Neuronal stem cell (in vitro differentiated cells): ENCODE measurements at places on chromosomes 12 and 14.
A peak's percentile ranks its signal among the peaks of the same experiment; 100 is the strongest.

- DNase-seq, result no peak
These were observed 17.7 kb upstream of the ANP32D start for GRCh38 chr12:48454667-48455066.

- DNase-seq, result no peak
These were observed 32.0 kb upstream of the VPS37B start for GRCh38 chr12:122927756-122928403.

DNA sequence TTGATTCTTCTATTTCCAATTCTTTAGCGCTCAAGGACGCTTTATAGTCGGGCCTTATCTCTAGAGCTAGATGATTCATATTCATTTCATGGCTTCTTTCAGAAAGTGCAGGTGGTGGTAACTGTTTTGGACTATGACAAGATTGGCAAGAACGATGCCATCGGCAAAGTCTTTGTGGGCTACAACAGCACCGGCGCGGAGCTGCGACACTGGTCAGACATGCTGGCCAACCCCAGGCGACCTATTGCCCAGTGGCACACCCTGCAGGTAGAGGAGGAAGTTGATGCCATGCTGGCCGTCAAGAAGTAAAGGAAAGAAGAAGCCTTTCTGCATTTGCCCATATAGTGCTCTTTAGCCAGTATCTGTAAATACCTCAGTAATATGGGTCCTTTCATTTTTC, 241.9 kb downstream of the PAWR start:
- DNase-seq, result no peak

DNA sequence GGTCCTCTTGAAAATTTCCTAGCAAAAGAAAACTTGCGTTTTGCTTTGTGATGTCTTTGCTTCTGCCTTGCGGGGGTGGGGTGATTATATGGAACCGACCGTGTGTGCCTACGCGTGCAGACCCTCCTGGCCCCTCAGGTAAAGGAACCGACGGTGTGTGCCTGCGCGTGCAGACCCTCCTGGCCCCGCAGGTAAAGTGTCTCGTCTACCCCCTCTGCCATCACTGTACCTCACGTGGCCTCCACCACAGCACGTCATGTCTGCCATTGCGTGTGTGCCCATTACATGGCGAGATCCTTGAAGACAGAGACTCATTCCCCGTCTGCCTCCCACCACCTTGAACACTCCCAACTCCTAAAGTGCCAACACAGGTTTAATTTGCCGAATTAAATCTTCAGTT, 3.6 kb downstream of the GOLGA3 start:
- no peak for DNase-seq

DNA sequence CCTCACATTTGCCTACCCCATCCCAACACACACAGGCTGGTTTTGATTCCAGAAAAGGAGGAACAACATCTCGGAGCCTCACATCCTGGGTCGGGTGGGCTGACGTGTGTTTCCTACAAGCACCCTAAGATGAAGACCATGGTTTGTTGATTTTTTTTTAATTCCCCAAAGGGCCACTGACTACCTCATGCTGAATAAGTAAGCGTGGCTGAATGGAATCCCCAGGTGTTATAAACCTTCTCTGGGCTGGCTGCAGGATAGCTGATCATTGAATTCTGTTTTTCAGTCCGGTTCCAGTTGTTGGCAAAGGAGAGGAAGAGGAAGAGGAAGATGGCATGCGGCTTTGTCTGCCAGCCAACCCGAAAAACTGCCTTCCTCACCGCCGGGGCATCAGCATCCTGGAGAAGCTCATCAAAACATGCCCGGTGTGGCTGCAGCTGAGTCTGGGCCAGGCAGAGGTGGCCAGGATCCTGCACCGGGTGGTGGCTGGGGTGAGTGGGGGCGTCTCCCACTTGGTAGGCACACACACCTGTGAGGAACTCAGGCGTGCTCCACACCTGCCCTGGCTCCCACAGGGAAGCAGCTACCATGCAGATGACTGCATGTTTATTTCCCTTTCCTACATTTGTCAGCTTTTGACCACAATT, 42.0 kb downstream of the RIN3 start:
- no peak for DNase-seq

DNA sequence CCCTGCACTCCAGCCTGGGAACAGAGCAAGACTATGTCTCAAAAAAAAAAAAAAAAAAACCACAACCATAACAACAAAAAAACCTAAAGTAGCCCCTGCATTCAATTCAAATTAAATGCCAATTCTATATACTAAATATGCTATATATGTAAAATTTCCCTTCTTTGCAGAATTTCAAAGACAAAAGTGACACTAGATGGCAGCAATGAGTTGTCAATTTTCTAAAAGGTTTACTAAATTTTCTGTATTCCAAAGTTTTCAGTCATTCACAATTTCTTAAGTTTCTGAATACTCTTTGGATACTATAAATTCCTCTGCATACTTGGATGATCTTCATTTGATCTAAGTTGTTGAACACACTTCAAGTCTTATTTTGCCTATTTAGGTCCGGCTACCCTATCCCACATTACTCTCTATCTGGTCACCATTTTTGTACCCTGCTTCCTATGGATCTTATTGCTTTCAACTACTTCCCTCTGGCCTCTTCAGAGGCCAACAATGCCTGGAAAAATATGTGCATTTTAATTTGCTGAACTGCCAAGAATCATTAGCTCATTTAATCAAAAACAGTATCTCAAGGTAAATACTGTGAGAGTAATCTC, 27.9 kb downstream of the HNRNPC start:
- DNase-seq, result no peak

DNA sequence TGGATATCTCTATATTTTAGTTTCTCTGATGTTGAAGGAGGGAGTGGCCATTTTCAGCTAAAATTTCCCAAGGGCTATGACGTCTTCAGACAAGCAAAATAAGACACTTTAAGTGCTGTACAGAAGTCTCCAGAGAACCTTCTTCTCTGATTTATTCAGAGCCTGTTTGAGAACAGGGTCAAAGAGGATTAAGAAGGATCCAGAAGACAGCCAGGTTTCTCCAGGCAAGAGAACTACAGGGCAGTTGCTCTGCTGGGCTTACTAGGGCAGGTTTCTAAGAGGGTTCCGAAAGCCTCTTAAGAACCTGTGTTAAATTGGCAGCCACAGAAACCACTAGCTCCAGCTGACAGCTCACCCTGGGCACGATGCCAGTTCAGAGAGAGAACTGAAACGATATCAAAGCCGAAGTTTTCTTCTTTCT, 1.2 kb downstream of the MGP start:
- DNase-seq, result no peak

DNA sequence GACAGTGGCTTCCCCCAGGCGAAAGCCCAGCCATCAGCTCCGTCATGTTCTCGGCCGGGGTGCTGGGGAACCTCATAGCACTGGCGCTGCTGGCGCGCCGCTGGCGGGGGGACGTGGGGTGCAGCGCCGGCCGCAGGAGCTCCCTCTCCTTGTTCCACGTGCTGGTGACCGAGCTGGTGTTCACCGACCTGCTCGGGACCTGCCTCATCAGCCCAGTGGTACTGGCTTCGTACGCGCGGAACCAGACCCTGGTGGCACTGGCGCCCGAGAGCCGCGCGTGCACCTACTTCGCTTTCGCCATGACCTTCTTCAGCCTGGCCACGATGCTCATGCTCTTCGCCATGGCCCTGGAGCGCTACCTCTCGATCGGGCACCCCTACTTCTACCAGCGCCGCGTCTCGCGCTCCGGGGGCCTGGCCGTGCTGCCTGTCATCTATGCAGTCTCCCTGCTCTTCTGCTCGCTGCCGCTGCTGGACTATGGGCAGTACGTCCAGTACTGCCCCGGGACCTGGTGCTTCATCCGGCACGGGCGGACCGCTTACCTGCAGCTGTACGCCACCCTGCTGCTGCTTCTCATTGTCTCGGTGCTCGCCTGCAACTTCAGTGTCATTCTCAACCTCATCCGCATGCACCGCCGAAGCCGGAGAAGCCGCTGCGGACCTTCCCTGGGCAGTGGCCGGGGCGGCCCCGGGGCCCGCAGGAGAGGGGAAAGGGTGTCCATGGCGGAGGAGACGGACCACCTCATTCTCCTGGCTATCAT, 663 bp downstream of the PTGER2 start:
- DNase-seq, result no peak

DNA sequence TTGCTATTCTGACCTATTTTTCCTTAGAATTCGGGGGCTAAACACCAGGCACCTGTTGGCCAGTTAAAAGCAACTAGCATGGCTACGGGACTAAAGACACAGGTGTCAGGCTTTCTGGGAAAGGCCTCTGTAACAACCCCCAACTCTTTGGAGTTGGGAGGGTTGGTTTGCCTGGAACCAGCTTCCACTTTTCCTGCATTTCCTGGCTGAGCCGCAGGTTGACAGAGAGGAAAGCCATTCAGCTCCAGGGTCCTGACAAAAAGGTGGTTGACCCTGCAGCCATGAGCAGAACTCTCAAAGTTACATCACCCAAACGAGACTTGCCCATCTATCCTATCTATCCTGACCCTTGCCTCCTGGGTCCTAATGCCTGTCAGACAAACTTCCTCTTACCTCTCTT, 375.4 kb upstream of the SFSWAP start:
- no peak for DNase-seq

DNA sequence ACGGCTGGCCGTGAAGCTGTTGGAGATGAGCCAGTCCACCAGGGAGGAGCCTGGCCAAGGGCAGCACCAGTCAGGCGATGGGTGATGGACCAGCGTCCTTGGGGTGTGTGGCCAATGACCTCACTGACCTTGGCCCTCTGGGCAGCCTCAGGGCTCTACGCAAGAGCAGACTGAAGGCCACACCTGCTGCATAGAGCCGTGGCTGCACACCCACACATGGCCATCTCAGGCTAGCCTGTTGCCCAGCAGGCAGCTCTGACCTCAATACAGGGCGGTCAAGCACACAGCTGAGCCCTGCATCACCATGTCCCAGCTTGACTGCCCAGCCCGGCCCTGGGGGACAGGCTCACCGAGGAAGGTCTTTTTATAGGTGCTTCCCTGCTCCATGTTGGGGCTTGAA, 19.2 kb downstream of the PLEK2 start:
- DNase-seq, result no peak

DNA sequence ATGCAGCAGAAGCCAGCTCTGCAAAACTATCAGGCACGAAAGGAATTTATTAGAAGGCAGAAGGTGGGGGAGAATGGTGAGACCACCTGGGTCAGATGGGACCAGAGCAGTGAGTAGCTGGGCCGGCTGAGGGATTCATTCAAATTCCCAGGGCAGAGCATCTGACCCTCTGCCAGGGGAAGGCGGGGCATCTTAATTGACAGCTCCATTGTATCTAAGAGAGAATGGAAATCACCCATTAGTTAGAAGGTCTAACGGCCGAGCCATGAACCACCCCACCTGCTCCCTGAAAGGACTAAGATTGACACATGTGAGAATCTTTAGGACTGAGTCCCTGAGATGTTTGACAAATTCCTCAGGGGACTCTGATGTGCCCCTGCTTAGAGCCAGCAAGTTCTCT, 83.7 kb downstream of the PHETA1 start:
- peak; percentile 40 for DNase-seq

DNA sequence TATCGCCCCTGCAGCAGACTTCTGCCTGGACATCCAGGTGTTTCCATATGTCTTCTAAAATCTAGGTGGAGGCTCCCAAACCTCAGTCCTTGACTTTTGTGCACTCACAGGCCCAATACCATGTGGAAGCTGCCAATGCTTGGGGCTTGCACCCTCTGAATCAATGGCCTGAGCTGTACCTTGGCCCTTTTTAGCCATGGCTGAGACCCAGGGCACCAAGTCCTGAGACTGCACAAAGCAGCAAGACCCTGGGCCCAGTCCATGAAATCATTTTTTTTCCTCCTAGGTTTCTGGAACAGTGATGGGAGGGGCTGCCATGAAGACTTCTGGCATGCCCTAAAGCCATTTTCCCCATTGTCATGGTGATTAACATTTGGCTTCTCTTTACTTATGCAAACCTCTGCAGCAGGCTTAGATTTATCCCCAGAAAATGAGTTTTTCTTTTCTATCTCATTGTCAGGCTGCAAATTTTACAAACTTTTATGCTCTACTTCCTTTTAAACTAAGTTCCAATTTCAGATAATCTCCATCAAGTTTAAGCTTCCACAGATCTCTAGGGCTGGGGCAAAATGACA, 1445.8 kb upstream of the FLRT2 start:
- DNase-seq, result no peak

DNA sequence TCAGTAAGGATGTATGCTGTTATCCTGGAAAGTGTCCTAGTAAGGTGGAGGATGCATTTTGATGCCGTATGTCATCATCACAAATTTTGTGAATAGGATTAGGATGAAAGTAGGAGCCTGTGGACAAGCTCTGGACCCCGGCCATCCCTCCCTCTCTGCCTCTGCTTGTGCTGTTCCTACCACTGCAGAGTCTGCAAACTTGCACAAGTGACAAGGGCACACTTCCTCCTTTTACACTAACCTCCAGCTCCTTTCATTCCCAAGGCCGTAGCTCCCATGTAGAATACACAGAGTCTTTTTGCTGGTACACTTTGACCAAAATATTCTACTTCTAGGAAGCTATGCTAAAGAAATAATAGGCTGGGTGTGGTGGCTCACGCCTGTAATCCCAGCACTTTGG, 13.3 kb upstream of the TMCC3 start:
- no peak for DNase-seq

DNA sequence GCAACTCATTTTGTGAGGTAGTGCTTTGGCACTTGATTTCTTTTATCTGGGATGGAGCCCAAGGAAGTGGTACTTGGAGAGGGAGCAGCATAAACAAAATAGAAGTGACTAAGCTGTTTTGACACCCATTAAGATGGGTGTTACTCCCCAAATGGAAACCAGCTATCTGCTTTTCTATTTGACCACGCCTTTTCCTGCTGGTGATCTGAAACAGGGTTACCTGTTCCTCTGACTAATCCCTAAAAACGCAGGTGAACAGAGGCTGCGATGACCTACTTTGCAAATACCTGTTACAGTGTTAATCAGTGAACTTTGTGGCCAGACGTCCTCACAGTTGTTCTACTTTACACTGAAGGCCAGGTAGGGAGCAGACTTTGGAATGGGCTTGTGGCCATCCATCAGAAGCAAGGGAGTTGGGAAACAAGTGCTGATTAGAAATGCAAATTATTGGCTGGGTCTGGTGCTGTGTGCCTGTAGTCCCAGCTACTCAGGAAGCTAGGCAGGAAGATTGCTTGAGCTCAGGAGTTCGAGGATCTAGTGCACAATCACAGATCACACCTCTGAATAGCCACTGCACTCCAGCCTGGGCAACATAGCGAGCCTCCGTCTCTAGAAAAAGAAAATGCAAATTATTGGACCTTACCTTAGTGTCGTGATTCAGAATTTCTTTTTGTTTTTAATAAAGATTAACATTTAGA, 58.3 kb upstream of the HECTD1 start:
- no peak for DNase-seq
